LHCN-M2 (cell line): ENCODE measurements at places on chromosomes 4 and X. TPM values are rescaled to one million over a fixed set of nuclear protein-coding genes. Genes with fewer than 3 reads are reported as not detected.

- no peak for DNase-seq
Observed at GRCh38 chr4:3711183-3712111, 54.7 kb upstream of the ADRA2C start.

The FAM47C gene
- 0.06 TPM in 1 of 2 replicates, not detected in the other for total RNA-seq

- no peak for DNase-seq
Observed at GRCh38 chr4:150229520-150229919, 151.3 kb downstream of the DCLK2 start.

GRCh38 chrX:114930227-114930626 lies 87.2 kb downstream of the IL13RA2 start:
- DNase-seq, result no peak

- DNase-seq, result peak; percentile 62
Observed at GRCh38 chr4:3044870-3045819, 29.2 kb downstream of the HTT-AS start.

The SLC38A5 gene
- 2.9 and 4.4 TPM in 2 replicates for total RNA-seq

GRCh38 chrX:148271263-148271662 lies 229.2 kb upstream of the AFF2 start:
- no peak for DNase-seq

The GPR119 gene
- not detected in 2 replicates for total RNA-seq

- no peak for DNase-seq
Observed at GRCh38 chr4:139668658-139669201, 3.1 kb downstream of the MGST2 start.

DNA sequence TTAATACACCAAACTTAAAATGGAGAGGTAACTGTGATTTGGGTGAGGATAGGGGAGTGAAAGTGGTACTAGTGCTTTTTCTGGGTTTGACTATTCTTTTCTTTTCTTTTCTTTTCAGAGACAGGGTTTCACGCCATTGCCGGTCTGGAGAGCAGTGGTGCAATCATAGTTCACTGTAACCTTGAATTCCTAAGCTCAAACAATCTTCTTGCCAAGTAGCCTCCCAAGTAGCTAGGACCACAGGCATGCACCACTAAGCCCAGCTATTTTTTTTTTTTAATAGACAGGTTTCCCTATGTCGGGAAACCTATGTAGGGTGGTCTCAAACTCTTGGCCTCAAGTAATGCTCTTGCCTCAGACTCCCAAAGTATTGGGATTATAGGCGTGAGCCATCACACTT lies 3.0 kb upstream of the ARMCX4 start:
- no peak for DNase-seq

DNA sequence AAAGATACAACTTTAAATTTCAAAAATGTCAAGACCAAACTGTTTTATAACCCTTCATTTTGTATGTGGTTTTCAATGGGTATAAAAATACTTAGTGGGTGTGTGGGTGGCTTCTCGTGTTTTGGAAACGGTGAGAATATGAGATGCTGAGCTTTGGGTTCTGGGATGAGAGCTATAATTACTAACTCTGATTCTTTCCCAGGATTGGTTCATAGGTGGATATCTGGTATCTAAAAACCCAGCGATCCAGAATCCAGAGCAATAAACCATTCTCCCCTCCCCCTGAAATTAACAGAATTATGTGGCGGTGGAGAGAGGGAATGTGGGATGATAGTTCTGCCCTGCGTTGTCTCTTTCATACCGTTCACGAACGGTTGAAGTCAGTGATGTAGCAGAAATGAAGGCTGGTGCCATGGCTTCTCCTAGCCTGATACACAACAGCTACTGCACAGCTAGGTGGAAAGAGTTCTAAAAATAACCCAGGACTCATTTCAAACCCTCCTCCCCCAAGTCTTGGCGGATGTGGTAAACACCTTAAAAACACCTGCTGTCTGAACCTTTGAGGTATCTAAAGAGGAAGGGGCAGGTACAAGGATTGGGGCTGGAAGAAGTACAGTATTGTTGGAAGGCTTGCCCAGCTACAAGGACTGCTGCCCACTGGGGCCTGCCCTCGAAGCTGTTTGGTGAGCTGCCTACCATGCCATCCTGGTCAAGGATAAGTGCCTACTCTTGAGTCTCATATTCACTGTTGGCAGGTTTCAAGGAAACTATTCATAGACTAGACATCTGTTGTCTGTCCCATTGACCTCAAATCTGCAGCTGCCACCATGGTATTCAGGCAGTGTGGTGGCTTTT lies 44.5 kb downstream of the SEPTIN11 start:
- DNase-seq, result peak; percentile 84

The DMP1 gene
- total RNA-seq, result not detected in 2 replicates

The ERVMER34-1 gene
- total RNA-seq, result 0.26 and 0.34 TPM in 2 replicates

The FANCB gene
- 6.2 and 8.3 TPM in 2 replicates for total RNA-seq

The SPANXN3 gene
- not detected in 2 replicates for total RNA-seq

GRCh38 chr4:112923516-112923915 lies 125.9 kb upstream of the ANK2 start:
- no peak for DNase-seq

The NELFA gene
- total RNA-seq, result 18.9 and 22.3 TPM in 2 replicates

- no peak for DNase-seq
Observed at GRCh38 chr4:145979160-145979559, 40.5 kb upstream of the ZNF827 start.

The MTNR1A gene
- not detected in 2 replicates for total RNA-seq

GRCh38 chr4:28449085-28449484 lies 1588.4 kb downstream of the STIM2 start:
- peak; percentile 39 for DNase-seq

The TENT5D gene
- not detected in 2 replicates for total RNA-seq

DNA sequence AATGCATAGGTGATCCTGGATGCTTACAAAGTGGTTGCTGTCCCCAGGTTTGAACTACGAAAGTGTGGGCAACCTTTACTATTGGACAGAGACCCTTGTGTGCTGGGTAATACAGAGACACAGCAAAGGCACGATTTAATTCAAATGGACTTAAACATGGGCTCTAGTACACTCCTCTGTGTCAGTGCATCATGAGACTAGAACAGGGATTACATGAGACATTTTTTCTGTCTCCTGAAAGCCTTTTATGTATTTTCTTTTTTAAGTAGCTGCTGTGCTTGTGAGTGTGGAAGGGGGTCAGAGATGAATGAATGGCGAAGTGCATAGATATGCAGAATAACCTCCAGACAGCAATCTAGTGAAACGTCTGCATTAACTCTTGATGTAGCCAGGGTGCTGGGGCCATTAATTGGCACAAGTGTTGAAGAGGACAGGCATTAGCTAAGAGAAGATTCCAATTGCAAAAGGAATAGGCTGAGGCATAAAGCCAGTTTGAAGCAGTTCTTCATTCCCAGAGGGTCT lies 218.4 kb downstream of the STIM2 start:
- no peak for DNase-seq

The ZAR1 gene
- total RNA-seq, result not detected in 2 replicates

DNA sequence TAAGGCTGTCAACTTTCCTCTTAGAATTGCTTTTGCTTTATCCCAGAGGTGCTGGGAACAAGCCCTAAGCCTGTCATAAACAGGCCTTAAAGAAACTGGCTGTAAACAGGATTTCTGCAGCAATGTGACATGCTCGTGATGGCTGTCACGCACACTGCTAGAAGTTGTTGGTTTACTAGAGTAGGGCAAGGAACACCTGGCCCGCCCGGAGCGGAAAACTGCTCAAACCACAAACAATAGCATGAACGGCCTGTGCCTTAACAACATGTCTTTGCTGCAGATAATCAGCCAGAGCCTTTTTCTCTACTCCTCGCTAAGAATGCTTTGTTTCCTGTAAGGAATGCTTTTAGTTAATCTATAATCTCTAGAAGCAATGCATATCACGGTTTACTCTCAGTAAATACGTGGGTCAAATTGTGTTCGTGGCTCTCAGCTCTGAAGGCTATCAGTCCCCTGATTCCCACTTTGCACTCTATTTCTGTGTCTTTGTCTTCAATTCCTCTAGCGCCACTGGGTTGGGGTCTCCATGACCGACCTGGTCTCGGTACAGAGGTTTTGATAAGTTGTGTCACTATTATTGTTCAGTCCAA lies 318.3 kb downstream of the GLUD2 start:
- no peak for DNase-seq

DNA sequence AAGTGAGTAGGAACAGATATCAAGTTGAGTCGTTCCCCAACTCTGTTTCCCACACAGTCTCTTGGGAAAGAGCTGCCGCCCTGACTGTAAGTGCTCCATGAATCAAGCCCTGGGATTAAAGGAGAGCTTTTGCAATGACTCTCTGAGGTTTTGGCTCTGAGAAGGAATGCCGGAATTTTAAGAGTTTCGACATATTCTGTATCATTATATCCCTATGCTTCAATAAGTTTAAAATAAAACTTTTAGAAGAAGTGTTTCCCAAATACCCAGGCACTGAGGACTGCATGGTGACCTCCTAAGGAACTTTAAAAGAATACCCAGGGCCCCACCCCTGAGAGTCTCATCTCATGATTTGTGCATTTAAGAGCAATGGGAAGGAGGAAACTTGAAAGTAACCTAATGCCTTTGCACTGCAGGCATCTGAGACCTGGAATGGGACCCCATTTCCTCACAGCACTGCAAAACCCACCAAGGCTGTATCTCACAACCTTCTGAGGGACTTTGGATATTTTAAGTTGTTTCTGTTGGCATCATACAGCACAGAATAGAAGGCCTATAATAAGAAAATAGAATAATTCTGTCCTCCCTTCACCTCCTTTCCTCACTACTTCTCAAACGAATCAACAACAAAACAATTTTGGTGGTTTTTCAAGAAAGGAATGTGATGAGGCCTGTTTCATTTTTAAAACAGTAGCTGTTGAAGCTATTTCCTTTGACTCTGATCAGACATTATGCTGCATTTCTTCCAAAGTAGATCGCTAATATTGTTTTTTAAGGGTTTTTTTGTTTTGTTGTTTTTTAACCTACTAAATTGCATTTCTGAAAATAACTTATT lies 121.2 kb downstream of the GASK1B start:
- peak; percentile 97 for DNase-seq

The TLR10 gene
- total RNA-seq, result not detected in 2 replicates

DNA sequence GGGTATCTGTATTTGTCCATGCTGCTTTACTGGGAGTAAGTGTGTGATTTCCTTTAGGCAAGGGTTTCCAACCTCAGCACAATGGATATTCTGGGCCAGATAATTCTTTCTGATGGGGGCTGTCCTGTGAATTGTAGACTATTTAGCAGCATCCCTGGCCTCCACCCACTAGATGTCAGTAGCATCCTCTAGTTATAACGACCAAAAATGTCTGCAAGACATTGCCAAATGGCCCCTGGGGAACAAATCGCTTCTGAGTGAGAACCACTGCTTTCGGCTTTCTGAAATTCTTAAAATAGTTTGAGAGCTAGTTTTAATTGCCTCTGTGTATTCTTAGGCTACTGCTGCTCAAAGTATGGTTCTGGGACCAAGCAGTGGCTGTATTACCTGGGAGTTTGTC lies 81.2 kb upstream of the GPM6B start:
- DNase-seq, result peak; percentile 82

DNA sequence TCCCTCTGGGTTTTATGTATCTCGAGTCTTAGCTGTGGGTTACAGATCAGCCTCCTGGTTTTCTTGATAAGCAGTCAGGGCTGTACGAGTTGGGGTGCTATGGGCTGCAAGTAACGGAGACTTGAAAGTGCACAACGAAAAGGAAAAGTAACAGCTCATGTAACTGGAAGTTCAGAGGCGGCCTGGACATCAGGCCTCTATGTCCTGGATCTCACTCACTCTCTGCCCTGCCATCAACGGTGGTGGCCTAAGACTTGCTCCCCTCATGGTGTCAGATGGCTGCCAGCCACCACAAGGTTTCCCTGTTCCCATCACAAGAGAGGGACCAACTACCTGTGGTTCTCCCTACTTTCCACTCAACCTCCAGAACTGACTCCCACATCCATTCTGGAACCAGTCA lies 4.8 kb downstream of the PPP2R2C start:
- DNase-seq, result no peak

The HTN1 gene
- total RNA-seq, result not detected in 2 replicates

- DNase-seq, result no peak
Observed at GRCh38 chr4:150425161-150425560, 156.8 kb upstream of the MAB21L2 start.

GRCh38 chr4:152485726-152486276 lies 50.1 kb downstream of the FBXW7 start:
- peak; percentile 87 for DNase-seq

DNA sequence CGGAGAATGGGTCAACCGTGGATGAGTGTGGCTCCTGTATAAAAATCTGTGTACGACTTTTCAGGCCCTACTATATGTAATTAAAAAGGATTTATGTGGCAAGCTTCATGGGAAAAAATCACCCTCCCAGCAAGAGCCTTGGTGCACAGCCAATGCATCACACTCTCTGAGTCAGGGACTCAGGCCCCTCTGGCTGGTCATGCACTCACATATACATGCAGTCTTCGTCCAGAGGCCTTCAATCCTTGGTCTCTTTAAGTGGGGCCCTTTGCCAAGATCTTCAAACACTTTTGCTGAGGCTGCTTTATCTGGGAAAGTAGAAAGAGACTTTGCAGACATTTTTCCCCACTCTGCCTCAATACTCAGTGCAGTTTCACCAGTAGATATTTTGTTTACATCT lies 311.4 kb upstream of the FSTL5 start:
- no peak for DNase-seq

- DNase-seq, result no peak
Observed at GRCh38 chr4:100071506-100071905, 118.8 kb downstream of the DDIT4L start.

- DNase-seq, result no peak
Observed at GRCh38 chr4:137968956-137969678, 273.0 kb downstream of the SLC7A11 start.

DNA sequence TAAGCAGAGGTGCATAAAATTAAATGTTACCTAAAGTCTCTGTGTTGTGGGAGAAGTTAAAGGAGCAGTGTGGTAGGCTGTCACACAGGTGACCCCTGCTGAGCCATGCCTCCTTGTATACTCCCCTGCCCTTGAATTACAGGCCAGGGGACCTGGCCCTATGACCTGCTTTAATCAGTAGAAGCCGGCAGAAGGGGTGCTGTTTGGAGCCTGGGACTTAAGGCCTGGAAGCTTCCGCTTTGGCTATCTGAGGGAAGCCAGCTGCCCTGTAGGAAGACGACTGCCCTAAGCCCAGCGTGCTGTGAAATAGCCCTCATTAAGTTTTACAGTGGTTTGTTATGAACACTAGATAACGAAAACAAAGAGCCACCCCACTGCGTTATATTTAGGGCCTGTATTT lies 34.1 kb downstream of the SPINK2 start:
- no peak for DNase-seq

GRCh38 chr4:108355186-108355901 lies 186.6 kb upstream of the LEF1 start:
- DNase-seq, result no peak

- no peak for DNase-seq
Observed at GRCh38 chr4:3215256-3215655, 33.7 kb upstream of the MSANTD1 start.

The PHOX2B gene
- total RNA-seq, result not detected in 2 replicates

The FGA gene
- not detected in 2 replicates for total RNA-seq

DNA sequence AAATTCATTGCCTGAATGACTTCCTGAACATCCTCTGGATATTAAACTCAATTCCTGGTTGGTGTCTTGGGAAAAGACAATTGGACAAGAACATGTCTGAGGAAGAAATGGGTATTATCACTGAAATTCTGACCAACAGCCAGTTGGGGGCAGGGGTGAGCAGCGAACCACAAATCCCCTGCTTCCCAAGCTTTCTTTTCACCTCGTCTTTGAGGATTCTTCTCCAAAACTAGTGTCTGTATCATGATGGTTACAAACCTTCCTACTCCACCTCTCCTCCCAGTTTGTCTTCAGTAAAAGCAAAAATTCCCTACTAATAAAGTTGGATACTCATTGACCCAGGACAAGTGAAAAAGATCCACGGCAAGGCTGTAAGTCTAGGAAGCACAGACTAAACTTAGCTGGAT lies 48.3 kb upstream of the WDR1 start:
- peak; percentile 15 for DNase-seq

GRCh38 chr4:84967243-84967690 lies 777 bp upstream of the WDFY3 start:
- DNase-seq, result peak; percentile 32

GRCh38 chr4:27638163-27638915 lies 777.7 kb downstream of the STIM2 start:
- no peak for DNase-seq

The CCSER1 gene
- not detected in 2 replicates for total RNA-seq
